T-helper 17 cell (primary cell): ENCODE measurements at places on chromosomes 12 and 14.

- peaks cover 11% of the 10 kb centered on the region for H3K4me1 ChIP-seq
- no peaks in the 10 kb centered on the region for H3K27me3 ChIP-seq
- no peak for DNase-seq
- H3K36me3 ChIP-seq, result no peaks in the 10 kb centered on the region
- no peak overlapping the region for H3K4me3 ChIP-seq
Measured at GRCh38 chr12:96520767-96521166, 31.4 kb downstream of the CFAP54 start.

GRCh38 chr12:51343201-51343600 is 3.3 kb downstream of the CELA1 start:
- peaks cover 6% of the 10 kb centered on the region for H3K27me3 ChIP-seq
- no peak overlapping the region for H3K27ac ChIP-seq
- no peaks in the 10 kb centered on the region for H3K36me3 ChIP-seq
- DNase-seq, result no peak
- H3K4me1 ChIP-seq, result peaks cover 12% of the 10 kb centered on the region

- H3K27ac ChIP-seq, result no peak overlapping the region
- H3K4me1 ChIP-seq, result no peaks in the 10 kb centered on the region
- DNase-seq, result no peak
- H3K36me3 ChIP-seq, result no peaks in the 10 kb centered on the region
- H3K4me3 ChIP-seq, result no peak overlapping the region
- H3K27me3 ChIP-seq, result no peaks in the 10 kb centered on the region
Measured at GRCh38 chr12:17609153-17609552, 480.8 kb downstream of the RERGL start.

DNA sequence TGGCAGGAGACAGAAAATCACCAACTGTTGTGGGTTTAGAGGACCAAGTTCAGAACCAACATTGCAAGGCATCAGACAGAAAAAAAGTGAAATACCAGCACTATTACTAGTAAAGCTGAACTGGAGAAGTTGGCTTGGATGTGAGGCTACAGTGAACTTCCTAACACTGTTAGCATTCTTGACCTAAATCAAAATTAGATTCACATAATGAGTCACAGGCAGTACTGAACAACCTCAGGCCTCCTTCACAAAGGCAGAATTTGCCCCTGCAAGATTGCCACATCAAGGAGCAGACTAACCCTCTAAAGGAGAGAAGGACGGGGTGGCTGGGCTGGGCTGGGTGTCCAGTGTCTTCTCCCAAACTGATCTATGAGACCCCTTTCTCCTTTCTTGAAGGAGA is 539.7 kb downstream of the SNAPC1 start:
- H3K27ac ChIP-seq, result no peak overlapping the region
- DNase-seq, result no peak
- H3K4me3 ChIP-seq, result no peak overlapping the region
- H3K4me1 ChIP-seq, result no peaks in the 10 kb centered on the region
- no peaks in the 10 kb centered on the region for H3K36me3 ChIP-seq
- no peaks in the 10 kb centered on the region for H3K27me3 ChIP-seq

DNA sequence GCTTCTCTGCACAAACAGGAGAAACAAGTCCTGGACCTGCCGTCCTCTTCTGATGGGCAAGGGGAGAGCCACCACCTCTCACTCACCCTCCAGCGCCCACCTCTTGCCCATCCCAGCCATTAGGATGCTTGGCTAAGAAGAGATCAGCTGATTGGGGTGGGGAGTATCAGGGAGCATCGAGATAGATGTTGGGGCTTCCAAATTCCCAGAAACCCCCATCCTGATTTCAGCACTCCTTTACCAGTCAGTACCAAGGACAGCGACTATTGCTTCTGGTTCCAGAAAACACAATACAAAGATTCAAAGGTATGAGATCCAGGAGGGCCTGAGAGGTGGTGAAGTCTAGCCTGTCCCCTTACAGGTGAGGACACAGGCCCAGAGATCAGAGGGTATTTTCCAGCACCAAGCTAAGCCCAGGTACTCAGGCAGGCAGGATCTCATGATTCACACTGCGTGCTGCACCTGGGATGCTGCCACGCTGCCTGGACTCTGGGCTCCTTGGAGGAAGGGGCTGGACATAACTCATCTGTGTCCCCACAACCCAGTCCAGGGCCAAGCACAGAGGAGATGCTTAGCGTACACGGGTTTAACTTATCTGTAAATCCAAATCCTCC is 76.6 kb downstream of the TUNAR start:
- no peak overlapping the region for H3K4me3 ChIP-seq
- DNase-seq, result no peak
- peaks cover 25% of the 10 kb centered on the region for H3K27me3 ChIP-seq
- peaks cover 2% of the 10 kb centered on the region for H3K36me3 ChIP-seq
- no peak overlapping the region for H3K27ac ChIP-seq

DNA sequence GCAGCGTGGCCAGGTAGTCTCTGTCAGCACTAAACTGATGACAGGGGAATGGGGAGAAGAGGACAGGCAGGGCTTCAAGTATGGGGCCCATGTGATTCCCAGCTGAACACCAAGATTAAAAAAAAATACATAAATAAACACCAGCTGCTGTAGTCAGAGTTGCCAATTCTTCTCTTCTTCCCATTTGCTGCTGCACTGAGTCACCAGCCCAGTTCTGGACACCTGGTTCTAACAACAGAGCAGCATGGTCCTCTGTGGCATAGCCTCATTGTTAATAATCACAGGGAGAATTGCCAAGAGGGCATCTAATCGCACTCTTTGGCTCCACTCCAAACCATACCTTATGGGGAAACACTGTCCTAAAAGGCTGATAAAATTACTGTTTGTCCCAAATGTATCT is 15.1 kb downstream of the PPM1H start:
- no peak for DNase-seq
- H3K4me1 ChIP-seq, result no peaks in the 10 kb centered on the region
- no peak overlapping the region for H3K27ac ChIP-seq
- H3K27me3 ChIP-seq, result peaks cover 25% of the 10 kb centered on the region
- no peaks in the 10 kb centered on the region for H3K36me3 ChIP-seq
- no peak overlapping the region for H3K4me3 ChIP-seq

- no peak for DNase-seq
- H3K4me3 ChIP-seq, result no peak overlapping the region
- H3K36me3 ChIP-seq, result no peaks in the 10 kb centered on the region
- H3K27ac ChIP-seq, result no peak overlapping the region
- H3K4me1 ChIP-seq, result no peaks in the 10 kb centered on the region
Measured at GRCh38 chr12:77231501-77231918, 166.1 kb upstream of the E2F7 start.

DNA sequence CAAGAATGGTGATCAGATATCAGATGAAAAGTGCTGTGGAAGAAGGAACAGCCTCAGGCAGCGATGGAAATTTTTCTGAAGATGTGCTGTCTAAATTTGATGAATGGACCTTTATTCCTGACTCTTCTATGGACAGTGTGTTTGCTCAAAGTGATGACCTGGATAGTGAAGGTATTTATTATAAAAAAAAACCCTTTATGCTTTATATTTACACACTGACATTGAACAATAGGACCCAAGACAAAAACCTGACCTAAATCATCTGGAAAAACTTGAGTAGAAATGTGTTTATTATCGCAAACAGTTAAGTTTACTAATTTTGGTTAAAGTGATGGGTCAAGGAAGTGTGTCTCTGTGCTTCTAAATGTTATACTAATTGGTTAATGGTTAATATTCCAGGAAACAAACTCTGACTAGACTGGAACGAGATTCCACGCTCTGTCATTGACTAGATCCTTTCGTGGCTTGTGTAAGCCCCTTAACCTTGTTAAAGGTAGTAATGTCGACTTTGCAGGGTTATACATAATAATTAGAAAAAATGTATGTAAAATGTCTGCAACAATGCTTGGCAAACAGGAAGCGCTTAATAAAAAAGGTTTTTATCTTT is 62.7 kb downstream of the LRRK2 start:
- H3K36me3 ChIP-seq, result no peaks in the 10 kb centered on the region
- no peak overlapping the region for H3K27ac ChIP-seq
- no peaks in the 10 kb centered on the region for H3K4me1 ChIP-seq
- no peak for DNase-seq

- H3K36me3 ChIP-seq, result no peaks in the 10 kb centered on the region
- no peak overlapping the region for H3K27ac ChIP-seq
- DNase-seq, result no peak
- no peaks in the 10 kb centered on the region for H3K27me3 ChIP-seq
Measured at GRCh38 chr14:70635971-70636595, 5.6 kb upstream of the TTC9 start.

- no peak overlapping the region for H3K4me3 ChIP-seq
- no peak for DNase-seq
- no peak overlapping the region for H3K27ac ChIP-seq
- peaks cover 47% of the 10 kb centered on the region for H3K27me3 ChIP-seq
- H3K36me3 ChIP-seq, result peaks cover 5% of the 10 kb centered on the region
- peaks cover 4% of the 10 kb centered on the region for H3K4me1 ChIP-seq
Measured at GRCh38 chr12:12885096-12885792, 6.1 kb upstream of the GPRC5A start.

GRCh38 chr14:56120091-56120691 is 2.0 kb downstream of the PELI2 start:
- H3K27me3 ChIP-seq, result peaks cover 26% of the 10 kb centered on the region
- peak overlapping the region; percentile 53 for H3K27ac ChIP-seq
- peaks cover 48% of the 10 kb centered on the region for H3K4me1 ChIP-seq
- no peaks in the 10 kb centered on the region for H3K36me3 ChIP-seq
- no peak for DNase-seq
- H3K4me3 ChIP-seq, result peak overlapping the region; percentile 87

GRCh38 chr14:96400495-96400894 is 8.6 kb downstream of the AK7 start:
- H3K27ac ChIP-seq, result no peak overlapping the region
- no peak overlapping the region for H3K4me3 ChIP-seq
- peaks cover 45% of the 10 kb centered on the region for H3K27me3 ChIP-seq
- DNase-seq, result no peak
- H3K36me3 ChIP-seq, result peaks cover 4% of the 10 kb centered on the region

- no peak for DNase-seq
- H3K27ac ChIP-seq, result no peak overlapping the region
- H3K4me1 ChIP-seq, result peaks cover 6% of the 10 kb centered on the region
- H3K36me3 ChIP-seq, result no peaks in the 10 kb centered on the region
- no peaks in the 10 kb centered on the region for H3K27me3 ChIP-seq
Measured at GRCh38 chr14:66624336-66624937, 116.5 kb downstream of the GPHN start.

GRCh38 chr12:77965790-77966189 is 135.1 kb downstream of the NAV3 start:
- no peak overlapping the region for H3K27ac ChIP-seq
- no peaks in the 10 kb centered on the region for H3K27me3 ChIP-seq
- no peaks in the 10 kb centered on the region for H3K4me1 ChIP-seq

DNA sequence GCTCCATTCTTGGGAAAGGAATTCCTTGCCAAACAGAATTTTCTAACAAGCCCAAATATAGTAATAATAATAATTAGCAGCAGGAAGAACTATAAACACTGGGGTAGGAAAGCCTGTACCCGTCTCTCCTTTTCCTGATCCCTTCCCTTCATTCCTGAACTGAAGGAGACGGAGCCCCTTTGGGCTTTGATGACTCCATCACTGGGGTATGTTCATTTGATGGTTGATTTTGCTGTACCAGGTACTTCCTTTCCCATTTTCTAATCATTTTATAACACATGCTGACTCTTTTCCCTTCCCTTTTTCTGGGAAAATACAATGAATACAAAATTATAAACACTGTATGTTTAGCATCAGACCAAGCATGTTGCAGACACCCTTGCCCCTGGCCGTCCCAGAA is 3.6 kb upstream of the RCOR1 start:
- no peaks in the 10 kb centered on the region for H3K27me3 ChIP-seq
- H3K27ac ChIP-seq, result no peak overlapping the region
- peaks cover 11% of the 10 kb centered on the region for H3K4me1 ChIP-seq
- DNase-seq, result no peak
- H3K4me3 ChIP-seq, result no peak overlapping the region
- H3K36me3 ChIP-seq, result no peaks in the 10 kb centered on the region

DNA sequence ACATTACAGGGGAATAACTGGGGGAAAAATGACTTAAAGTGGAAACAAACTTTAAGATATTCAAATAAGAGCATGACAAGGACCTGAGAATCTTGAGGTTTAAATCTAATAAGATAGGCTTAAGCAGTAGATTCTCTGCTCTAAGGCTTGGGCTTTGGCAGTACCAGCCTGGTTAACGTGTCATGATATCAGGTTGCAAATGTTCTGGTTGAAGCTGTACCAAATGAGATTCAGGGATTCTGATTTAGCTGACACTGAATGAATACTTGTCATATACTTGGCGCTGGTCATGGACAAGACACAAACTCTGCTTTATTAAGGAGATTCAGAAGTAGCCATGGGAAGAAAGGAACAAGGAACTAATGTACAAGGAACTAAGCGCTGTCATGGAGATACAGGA is 6.1 kb downstream of the TCP11L2 start:
- H3K36me3 ChIP-seq, result peaks cover 12% of the 10 kb centered on the region
- no peak for DNase-seq
- peak overlapping the region; percentile 41 for H3K4me3 ChIP-seq

DNA sequence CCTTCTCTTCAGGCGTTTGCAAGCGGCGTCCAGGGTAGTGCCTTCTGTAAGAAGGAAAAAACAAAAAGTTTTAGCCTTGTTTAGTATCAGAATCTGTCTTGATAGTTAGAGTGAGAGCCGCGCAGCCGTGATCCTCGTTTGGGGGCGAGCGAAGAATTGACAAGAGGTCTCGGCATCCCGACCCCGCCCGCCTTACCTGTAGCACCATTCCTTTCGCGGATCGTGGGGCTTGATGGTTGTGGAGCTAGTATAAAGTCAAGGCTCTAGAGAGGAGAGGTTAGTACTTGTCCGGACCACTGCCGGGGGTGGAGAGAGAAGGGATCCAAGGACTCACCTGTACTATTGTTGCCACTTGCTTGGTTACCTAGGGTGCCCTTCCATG is 494 bp downstream of the TMTC3 start:
- peak overlapping the region; percentile 96 for H3K27ac ChIP-seq
- peaks cover 35% of the 10 kb centered on the region for H3K4me1 ChIP-seq
- no peaks in the 10 kb centered on the region for H3K27me3 ChIP-seq
- H3K4me3 ChIP-seq, result peak overlapping the region; percentile 97
- peaks cover 15% of the 10 kb centered on the region for H3K36me3 ChIP-seq

DNA sequence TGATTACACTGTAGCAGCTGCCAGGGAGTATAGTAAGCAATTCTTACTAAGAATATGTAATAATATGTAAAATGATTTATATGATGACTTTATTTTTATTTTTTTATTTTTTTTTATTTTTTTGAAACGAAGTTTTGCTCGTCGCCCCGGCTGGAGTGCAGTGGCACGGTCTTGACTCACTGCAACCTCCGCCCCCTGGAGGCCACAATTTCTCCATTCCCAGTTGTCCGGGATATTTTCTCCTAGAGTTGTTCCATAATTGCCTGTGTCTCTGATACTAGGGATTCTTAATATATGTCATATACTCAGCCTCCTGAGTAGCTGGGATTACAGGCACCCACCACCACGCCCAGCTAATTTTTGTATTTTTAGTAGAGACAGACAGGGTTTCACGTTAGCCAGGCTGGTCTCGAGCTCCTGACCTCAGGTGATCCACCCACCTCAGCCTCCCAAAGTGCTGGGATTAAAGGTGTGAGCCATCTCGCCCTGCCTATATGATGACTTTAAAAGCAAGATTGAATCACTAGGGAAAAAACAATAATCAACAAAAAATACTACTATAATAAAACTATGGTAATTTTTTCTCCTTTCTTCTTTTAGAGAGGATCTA is 12.2 kb upstream of the ITPR2 start:
- no peak overlapping the region for H3K4me3 ChIP-seq
- H3K36me3 ChIP-seq, result no peaks in the 10 kb centered on the region
- H3K4me1 ChIP-seq, result peaks cover 3% of the 10 kb centered on the region

GRCh38 chr14:91496790-91497189 is 13.3 kb downstream of the PPP4R3A start:
- peaks cover 53% of the 10 kb centered on the region for H3K4me1 ChIP-seq
- peak overlapping the region; percentile 58 for H3K4me3 ChIP-seq
- DNase-seq, result no peak
- H3K27me3 ChIP-seq, result no peaks in the 10 kb centered on the region
- peaks cover 2% of the 10 kb centered on the region for H3K36me3 ChIP-seq

- no peak for DNase-seq
- H3K4me1 ChIP-seq, result peaks cover 4% of the 10 kb centered on the region
- peak within 1 kb of the TSS; percentile 55 for H3K4me3 ChIP-seq
- peaks cover 43% of the 10 kb centered on the region for H3K27me3 ChIP-seq
Measured at GRCh38 chr12:14567351-14568162, at the start of gene PLBD1. Gene PLBD1, minus strand, starts transcription at chr12:14567883. Its CDS starts 187 bp downstream, at chr12:14567696.
